ENCODE measurements at places on chromosomes 5 and 9.

- no peak for DNase-seq
These were observed 88.2 kb upstream of the NR3C1 start for GRCh38 chr5:143491646-143492045.

GRCh38 chr9:97307091-97307490 is 368 bp upstream of the CCDC180 start:
- peak; percentile 44 for DNase-seq

GRCh38 chr5:78648359-78649210 is at the start of gene LHFPL2:
TSS of gene LHFPL2 (minus strand) at chr5:78648772. CDS start at chr5:78510213, 138,559 bp downstream.
- DNase-seq, result peak; percentile 30

DNA sequence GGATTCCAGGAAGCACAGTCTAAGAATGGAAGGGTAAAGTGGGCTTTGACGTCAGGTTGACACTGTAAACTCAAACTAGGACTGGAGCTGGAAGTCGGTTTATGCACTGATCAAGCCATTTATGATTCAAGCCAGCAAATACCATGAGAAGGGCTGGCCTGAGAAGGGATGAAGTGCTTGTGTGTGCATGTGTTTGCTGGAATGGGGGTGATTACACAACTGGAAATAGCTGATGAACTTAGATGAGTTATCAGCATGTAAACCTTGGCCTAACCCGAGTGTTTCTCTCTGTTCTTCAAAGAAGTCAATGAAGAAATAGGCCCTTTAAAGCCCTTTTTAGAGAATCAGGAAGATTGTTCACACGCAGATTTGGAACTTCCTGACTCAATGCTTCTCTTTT is 287.6 kb downstream of the RFX3 start:
- DNase-seq, result no peak

DNA sequence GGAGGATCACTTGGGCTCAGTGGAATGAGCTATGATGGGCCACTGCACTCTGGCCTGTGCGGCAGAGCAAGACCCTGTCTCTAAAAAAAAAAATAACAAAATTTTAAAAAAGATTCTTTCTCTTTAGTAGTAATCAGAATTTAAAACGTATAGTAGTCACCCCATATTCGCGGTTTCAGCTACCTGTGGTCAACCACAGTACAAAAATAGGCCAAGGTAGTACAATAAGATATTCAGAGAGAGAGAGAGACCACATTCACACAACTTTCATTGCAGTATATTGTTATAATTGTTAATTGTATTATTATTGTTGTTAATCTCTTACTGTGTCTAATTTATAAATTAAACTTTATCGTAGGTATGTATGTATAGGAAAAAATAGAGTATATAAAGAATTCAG is 18.7 kb downstream of the INIP start:
- DNase-seq, result no peak

DNA sequence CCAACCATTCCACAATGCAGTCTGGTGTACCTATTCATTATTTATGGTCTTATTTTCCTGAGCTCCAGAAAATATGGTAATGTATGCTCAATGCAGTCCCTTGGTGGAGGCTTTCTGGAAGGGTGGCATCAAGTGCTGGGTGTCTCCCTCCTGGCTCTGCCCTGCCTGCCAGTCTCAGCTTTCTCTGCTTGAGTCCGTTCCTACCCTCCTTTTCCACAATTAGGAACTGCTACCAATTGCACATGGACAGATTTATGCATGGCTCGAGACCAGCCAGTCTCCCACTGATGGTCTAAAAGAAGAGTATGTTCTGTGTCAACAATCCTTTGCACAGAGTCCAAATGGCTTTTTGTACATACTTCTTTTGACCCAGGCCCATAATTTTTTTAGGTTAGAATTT is 189.8 kb downstream of the TLE1 start:
- DNase-seq, result no peak

GRCh38 chr5:38598994-38599617 is 42.7 kb upstream of the LIFR start:
- peak; percentile 70 for DNase-seq

GRCh38 chr9:129182625-129183494 is 4.8 kb upstream of the IER5L start:
- DNase-seq, result no peak
